ENCODE measurements at places on chromosomes 11 and 22.

DNA sequence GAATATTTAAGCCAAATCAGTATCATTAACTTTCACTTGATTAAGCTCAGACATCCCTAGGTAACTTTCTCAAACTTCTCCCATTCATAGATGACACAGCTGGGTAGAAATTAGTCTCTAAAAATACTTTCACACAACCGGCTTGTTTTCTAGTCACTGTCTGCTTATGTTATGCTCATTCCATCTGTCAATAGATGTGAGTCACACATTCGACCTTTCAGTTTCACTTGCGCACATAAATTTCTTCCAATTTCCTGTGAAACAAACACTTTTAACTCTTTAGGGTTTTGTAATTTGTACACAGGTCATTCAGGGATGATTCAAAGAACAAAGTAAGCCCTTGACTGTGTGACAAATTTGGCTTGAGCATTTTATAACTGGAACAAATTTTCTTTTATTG lies 723.0 kb downstream of the KCNA4 start:
- no peak for DNase-seq

DNA sequence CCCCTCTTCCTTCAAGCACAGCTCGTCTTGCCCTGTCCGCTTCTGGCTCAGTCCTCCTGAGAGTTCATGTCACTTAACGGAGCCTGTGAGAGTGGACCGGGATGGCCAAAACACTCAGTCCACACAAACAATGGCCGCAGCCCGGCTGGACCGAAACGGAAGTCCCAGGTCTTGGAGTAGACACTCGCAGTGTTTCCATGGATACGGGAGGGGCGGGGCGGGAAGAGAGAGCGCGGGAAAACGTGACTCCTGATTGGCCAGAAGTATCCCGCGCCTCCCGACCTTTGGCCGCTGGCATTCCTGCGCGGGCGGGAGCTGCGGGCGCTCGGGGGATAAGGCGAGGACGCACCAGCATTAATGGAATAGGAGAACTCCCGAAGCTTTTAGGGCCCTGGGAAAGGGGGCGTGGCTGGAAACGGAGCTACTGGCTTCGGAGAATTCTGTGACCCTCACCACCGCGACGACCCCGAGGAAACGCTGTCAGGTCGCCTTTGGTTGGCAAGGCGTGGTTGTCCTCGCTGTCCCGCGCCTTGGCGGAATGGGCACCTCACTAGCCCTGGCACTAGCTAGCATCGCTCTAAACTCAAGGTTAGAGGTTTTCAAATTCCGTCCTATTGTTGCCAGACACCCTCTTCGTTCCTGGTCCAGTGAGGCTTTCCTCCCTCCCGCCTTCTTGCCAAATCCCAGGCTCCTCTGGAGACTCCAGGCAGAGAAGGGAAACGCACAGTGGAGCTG lies at the start of the genes NLRP14 and ZNF214:
NLRP14 (plus strand) TSS at position 297 of the 735 bp plus-strand sequence. CDS start 18,108 bp downstream, outside the sequence.
ZNF214 (minus strand) TSS at position 164 of the 735 bp plus-strand sequence. CDS start 17,511 bp downstream, outside the sequence.
- DNase-seq, result peak; percentile 94

- no peak for DNase-seq
Observed at GRCh38 chr11:16494918-16495691, 138.8 kb upstream of the SOX6 start.

- no peak for DNase-seq
Observed at GRCh38 chr11:83609191-83609590, 323.0 kb upstream of the CCDC90B start.

DNA sequence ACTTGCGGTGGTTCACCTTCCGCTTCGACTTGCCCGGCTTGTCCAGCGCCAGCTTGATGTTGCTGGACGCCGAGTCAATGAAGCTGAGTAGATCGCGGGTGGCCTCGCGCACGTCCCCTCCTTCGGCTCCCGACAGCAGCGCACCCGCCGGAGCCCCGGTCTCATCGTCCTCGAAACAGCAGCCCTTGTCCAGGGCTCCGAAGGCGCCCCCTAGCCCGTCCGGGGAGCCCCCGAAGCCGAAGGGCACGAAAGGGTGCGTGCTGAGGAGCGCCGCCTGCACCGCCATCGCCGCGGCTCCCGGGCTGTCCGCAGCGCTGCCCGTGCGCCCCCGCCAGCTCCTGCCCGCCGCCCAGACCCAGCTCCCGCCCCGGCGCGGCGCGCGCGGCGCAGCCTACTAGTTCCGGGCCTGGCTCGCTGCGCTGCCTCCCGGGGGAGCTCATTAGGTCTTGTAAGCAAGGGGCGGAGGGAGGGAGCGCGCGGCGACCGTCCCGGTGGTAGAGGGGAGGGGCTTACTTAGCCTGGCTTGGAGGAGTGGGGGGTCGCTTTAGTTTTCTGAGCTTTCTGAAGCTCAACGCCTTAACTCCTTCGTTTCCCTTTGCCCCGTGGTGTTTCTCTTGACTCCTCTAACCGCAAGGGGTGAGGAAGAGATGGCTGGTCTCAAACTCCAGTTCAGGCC lies at the start of gene FAM181B:
FAM181B (minus strand) TSS at position 421 of the 676 bp plus-strand sequence; CDS start at position 286, 135 bp downstream.
- DNase-seq, result peak; percentile 70

- DNase-seq, result no peak
Observed at GRCh38 chr11:67664213-67664585, 10.2 kb downstream of the ALDH3B2 start.

- DNase-seq, result no peak
Observed at GRCh38 chr11:117431436-117431835, 103.8 kb downstream of the CEP164 start.

GRCh38 chr22:22506736-22507135 lies 1.8 kb downstream of the ZNF280B start:
- DNase-seq, result no peak

GRCh38 chr11:78986305-78986704 lies 411.6 kb upstream of the NARS2 start:
- DNase-seq, result no peak

DNA sequence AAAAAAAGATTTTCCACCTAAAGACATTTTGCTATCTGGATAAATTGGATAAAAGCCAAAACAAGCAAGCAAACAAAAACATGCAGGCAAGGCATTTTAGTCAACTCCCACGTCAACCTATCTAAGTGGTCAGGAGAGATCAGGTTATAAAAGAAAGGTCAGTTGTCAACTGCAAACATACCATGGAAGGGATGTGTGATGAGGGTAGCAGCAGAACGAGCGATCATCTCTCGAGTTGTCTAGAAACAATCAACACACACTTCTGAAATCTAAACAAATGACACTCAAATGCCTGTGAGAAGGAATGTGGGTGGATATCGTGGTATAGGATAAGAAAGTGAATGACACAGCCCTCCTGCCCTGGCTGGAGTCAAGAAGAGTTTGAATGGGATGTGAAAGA lies 10.9 kb downstream of the MTCH2 start:
- DNase-seq, result no peak

DNA sequence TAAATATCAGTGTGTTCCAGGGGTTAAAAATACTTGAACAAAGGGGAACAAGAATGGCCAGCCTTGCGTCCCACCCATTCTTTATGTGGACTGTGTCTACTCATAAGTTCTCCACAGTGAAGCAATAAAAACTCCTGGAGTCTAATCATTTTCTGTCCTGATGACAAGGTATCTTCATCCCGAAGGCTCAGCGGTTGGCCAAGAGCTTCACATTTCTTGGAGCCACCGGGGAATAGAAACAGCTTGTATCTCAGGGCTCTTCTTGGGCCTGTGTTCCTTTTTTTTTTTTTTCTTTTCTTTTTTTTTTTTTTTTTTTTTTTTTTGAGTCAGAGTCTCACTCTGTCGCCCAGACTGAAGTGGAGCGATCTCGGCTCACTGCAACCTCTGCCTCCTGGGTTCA lies 36.8 kb upstream of the ADORA2A start:
- DNase-seq, result no peak

GRCh38 chr11:63877658-63878241 lies 38.8 kb downstream of the MARK2 start:
- DNase-seq, result no peak

- no peak for DNase-seq
Observed at GRCh38 chr22:39408807-39409206, 9.2 kb downstream of the TAB1 start.
